Hematopoietic multipotent progenitor cell (in vitro differentiated cells): ENCODE measurements at places on chromosomes 4 and X. TPM values are rescaled to one million over a fixed set of nuclear protein-coding genes. Genes with fewer than 3 reads are reported as not detected.

TLL1 gene
- total RNA-seq = not detected

PWWP3B gene
- total RNA-seq = not detected

IL2RG gene
- total RNA-seq = 119 TPM

ARMCX2 gene
- total RNA-seq = 16.2 TPM

MMRN1 gene
- total RNA-seq = 31.0 TPM

PF4V1 gene
- 1.1 TPM for total RNA-seq

PABPC1L2B gene
- total RNA-seq = not detected

HTN1 gene
- total RNA-seq = not detected

MAP7D2 gene
- total RNA-seq = 0.27 TPM

SSX7 gene
- not detected for total RNA-seq

BEX1 gene
- 10.0 TPM for total RNA-seq

GPR82 gene
- not detected for total RNA-seq

SSX3 gene
- total RNA-seq = not detected

PKD2 gene
- total RNA-seq = 27.7 TPM

LONRF3 gene
- total RNA-seq = 1.3 TPM

F11 gene
- not detected for total RNA-seq

RASL11B gene
- total RNA-seq = under 0.01 TPM

HGFAC gene
- under 0.01 TPM for total RNA-seq

PCDH11X gene
- under 0.01 TPM for total RNA-seq

ZNF275 gene
- 9.4 TPM for total RNA-seq

NXF2B gene
- total RNA-seq = not detected

ADAM29 gene
- under 0.01 TPM for total RNA-seq

REPS2 gene
- total RNA-seq = 5.1 TPM
